Esophagus squamous epithelium (tissue), 5 donors: ENCODE measurements at places on chromosomes 6 and 20.

GRCh38 chr20:46154796-46155195, 36.7 kb downstream of the CD40 start:
- DNase-seq, result no peak

DNA sequence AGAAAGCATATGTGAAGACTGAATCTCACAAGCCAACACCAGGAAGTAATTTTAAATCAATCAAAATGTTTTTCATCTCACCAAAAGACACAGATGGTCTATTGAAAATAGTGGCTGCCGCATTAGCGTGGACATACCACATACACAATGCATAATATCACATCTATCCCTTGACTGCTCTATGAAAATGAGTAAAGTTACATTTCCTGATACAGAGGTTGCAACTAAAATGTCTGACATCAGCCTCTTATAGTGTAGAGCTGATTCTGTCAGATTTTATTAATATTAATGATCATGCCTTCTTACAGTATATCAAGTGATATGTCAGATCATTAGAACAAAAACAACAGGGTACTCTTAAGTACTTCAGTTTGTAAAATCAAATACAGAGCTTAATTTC, 339.8 kb upstream of the EPHA7 start:
- DNase-seq, result no peak

- no peak for DNase-seq
These were observed 618.7 kb downstream of the PKHD1 start for GRCh38 chr6:51468704-51469103.

- DNase-seq, result no peak
These were observed 468.5 kb downstream of the KIF16B start for GRCh38 chr20:16104783-16105182.

- no peak for DNase-seq
These were observed 18.1 kb downstream of the TOP1 start for GRCh38 chr20:41046716-41047115.

- no peak for DNase-seq
These were observed 23.1 kb upstream of the MROH8 start for GRCh38 chr20:37202267-37202943.

DNA sequence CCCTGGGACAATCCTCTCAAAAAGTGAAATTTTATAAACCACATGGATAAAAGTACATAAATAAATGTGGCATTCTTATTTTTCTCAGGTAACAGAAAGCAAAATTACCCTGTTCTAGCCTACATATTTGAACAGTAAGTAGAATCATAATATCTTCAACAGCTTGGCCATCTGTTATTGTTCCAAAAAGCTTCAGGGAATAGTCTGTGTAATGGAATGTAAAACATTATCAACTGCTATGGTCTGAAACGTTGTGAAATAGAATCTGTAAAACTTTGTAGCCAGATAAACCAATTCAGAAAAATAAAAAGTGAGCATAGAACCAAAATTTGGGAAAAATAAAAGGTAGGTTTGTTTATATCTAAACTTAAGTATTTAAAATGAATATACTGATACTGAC, 114.7 kb downstream of the THEMIS start:
- no peak for DNase-seq

- no peak for DNase-seq
These were observed 1.4 kb upstream of the BTN3A1 start for GRCh38 chr6:26400626-26401025.

DNA sequence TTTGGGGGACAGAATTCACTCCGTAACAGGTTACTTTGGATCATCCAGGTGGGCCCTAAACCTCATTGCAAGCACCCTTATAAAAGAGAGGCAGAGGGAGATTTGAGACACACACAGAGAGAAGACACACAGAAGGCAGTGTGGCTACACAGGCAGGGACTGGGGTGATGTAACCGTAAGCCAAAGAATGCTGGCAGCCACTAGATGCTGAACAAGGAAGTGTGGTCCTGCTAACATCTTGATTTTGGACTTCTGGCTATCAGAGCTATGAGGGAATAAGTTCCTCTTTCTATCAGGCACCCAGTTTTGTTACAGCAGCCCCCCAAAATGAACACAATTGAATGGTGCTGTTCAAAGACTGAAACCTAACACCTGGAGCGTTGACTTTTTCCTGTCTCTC, 191.3 kb upstream of the MYLIP start:
- no peak for DNase-seq

GRCh38 chr20:36827541-36828279, 48.2 kb upstream of the TLDC2 start:
- DNase-seq, result no peak

GRCh38 chr6:55827818-55828522, 47.4 kb downstream of the BMP5 start:
- DNase-seq, result no peak

- DNase-seq, result no peak
These were observed 30.4 kb downstream of the KCNB1 start for GRCh38 chr20:49452011-49452482.

- no peak for DNase-seq
These were observed 405.7 kb downstream of the LMBRD1 start for GRCh38 chr6:69391106-69391505.

- no peak for DNase-seq
These were observed 39.9 kb upstream of the PRDM1 start for GRCh38 chr6:106046116-106046853.

DNA sequence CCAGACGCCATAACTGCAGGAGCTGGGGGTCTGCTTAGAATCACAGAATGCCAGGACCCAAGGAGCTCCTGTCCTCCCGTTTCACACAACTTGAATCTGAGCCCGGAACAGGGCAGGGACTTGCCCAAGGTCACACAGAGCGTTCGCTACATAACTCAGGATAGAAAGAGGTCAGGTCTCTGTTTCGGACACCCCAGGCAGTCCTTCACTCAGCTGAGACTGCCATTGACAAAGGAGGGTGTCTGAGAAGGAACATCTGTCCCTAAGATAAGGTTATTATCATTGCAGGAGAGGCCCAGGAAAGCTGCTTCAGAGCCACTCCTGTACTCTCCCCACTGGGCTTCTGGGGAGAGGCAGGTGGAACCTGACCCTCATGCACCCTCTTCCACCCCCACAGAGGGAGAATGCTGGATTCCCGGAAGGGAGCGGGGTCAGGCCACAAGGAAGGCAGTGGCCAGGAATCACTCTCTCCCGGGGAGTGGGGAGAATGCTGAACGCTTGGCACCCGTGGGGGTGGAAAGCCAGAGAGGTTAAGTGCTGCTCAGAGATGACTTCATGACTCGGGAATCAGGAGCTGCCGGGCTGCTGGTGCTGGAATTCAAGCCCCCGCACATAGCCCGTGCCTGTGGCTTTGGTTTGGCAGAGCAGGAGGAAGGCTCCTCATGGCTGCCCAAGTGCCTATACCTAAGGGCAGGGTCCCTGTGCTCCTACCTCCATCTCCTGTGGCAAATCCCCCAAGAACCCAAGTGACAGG, 10.7 kb downstream of the SDC4 start:
- no peak for DNase-seq

DNA sequence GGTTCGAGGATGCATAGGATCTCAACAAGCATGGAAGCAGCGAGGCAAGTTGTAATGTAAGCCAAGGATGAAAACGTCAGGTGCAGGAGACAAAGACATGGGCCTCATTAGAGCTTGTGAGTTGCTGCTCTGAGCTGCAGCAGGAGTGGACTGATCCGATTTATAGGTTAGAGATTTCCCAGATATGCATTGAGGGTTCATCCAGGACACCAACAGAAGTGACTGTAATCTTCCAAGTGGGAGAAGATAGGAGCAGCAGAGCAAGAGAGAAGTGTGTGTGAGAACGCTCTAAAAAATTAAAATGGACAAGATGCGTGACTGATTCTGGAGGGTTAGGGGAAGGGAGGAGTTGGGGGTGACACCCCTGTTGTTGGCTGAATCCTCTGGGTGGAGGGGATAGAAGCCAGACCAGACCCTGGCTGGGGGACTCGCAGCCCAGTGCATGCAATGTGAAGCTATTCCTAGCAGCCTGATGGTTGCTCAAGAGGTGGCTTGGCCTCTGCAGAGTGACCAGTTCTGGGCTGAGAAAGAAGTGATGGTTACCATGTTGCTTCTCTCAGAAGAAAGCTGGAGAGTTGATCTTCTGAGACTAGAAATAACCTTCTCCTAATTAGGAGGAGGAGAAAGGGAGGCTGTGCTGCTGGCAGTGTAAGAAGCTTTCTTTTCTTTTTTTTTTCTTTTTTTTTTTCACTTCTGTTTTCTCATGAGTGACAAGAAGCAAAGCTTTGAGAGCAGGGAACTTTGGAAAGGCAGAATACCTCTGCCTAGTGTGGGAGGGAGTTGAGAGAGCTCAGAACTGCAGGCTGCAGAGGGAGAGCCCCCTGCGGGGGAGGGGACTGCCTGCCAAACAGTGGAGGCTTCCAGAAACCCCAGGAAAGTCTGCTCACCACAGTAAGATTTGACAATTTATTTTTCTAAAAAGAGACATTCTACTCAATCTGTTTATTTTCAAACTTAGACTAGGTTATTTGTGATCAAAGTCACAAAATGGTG, 116.9 kb downstream of the SLX4IP start:
- DNase-seq, result no peak

DNA sequence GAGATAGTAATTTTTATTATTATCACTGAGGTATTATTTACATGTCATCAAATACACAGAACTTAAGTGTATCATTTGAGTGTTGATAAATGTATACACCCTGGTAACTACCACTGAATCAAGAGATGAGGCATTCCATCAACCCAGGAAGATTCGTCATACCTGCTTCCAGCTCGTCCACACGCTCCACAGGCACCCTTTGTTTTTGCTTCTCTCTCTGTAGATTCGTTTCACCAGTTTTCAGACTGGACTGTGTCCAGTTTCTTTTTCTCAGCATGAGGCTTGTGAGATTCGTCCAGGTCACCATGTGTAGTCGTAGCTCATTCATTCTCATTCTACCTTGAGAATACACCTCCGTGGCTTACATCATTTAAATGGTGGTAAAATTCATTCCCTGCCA, 64.5 kb downstream of the BFSP1 start:
- no peak for DNase-seq

GRCh38 chr20:5888041-5888440, 62.3 kb downstream of the TRMT6 start:
- no peak for DNase-seq

DNA sequence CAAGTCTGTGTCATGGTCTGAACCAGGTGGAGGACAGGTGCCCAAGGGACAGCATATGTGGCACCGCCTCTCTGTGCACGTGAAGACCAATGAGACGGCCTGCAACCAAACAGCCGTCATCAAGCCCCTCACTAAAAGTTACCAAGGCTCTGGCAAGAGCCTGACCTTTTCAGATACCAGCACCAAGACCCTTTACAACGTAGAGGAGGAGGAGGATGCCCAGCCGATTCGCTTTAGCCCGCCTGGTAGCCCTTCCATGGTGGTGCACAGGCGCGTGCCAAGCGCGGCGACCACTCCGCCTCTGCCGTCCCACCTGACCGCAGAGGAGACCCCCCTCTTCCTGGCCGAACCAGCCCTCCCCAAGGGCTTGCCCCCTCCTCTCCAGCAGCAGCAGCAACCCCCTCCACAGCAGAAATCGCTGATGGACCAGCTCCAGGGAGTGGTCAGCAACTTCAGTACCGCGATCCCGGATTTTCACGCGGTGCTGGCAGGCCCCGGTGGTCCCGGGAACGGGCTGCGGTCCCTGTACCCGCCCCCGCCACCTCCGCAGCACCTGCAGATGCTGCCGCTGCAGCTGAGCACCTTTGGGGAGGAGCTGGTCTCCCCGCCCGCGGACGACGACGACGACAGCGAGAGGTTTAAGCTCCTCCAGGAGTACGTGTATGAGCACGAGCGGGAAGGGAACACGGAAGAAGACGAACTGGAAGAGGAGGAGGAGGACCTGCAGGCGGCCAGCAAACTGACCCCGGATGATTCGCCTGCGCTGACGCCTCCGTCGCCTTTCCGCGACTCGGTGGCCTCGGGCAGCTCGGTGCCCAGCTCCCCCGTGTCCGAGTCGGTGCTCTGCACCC, 109.5 kb upstream of the RAB32 start:
- DNase-seq, result no peak
